Cortex of kidney (tissue), 1 donor: ENCODE measurements at places on chromosomes 13 and 19.

GRCh38 chr19:28324275-28325060 is 888.5 kb downstream of the UQCRFS1 start:
- DNase-seq: no peak

- no peak for DNase-seq
These were observed 5.2 kb upstream of the PLIN4 start for GRCh38 chr19:4523306-4524110.

- DNase-seq: no peak
These were observed 53.0 kb upstream of the GPC6 start for GRCh38 chr13:93173654-93174053.

DNA sequence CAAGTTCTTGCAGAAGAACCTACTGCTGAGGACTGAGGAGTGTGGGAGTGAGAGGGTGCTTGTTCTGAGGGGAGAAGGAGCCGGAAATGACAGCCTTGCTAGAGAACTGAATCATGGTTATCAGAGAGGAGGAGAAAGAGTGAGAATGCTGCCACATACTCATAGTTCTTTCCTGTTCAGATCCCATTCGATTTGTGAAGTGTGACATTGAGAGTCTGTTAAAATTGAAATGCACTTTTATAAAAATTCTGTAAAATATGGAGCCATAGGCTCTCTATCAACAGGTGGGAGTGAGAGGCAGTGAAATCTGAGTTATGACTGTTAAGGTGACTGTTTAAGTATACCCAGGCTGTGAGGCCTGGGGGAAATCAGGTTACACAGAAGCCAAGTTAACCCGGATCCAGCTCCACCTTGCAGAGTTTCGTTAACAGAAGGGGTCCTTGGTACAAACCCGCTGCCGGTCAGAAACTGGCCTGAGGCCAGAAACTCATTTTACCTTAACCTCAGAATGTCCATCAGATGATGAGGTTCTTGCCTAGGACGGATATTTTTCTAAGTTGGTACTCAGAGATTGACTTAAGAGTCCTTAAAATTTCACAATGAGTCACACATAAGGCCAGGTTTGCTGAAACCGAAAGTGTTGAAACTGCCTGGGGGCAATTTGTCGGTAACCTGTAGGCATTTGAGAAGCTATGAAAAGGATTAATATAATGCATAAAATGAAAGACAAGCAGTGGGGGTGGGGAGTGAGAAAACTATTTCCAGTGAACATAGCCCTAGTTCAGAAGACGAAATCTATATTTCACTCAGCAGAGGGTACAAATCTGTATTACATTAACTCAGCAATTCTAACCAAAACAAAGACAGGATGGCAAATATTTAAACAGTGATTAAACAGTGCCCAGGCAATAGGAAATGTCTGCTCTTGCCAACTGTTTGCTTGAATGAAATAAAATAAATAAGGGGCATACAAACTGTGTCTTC is 350.5 kb downstream of the KCNRG start:
- no peak for DNase-seq

DNA sequence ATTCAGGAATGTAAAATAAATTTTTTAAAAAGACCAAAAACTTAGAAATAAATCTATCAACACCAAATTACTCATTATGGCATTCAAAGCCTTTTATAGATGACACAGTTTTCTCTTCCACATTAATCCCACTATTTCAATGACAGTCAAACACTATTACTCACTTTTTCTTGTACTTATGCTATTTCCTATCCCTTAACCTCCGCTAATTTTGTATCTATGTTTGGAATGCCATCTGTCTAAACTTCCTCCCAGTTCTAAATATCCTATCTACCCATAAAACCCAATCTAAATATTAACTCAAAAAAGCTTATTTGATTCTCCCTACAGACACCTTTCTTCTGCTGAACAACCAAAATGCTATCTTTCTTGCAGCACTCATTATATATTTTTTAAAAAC is 203.5 kb downstream of the ENOX1 start:
- no peak for DNase-seq

GRCh38 chr19:33811736-33812387 is 15.2 kb downstream of the KCTD15 start:
- no peak for DNase-seq

GRCh38 chr13:66659286-66659685 is 570.9 kb downstream of the PCDH9 start:
- no peak for DNase-seq

GRCh38 chr19:53365899-53366493 is 491 bp downstream of the ZNF525 start:
- DNase-seq: no peak

DNA sequence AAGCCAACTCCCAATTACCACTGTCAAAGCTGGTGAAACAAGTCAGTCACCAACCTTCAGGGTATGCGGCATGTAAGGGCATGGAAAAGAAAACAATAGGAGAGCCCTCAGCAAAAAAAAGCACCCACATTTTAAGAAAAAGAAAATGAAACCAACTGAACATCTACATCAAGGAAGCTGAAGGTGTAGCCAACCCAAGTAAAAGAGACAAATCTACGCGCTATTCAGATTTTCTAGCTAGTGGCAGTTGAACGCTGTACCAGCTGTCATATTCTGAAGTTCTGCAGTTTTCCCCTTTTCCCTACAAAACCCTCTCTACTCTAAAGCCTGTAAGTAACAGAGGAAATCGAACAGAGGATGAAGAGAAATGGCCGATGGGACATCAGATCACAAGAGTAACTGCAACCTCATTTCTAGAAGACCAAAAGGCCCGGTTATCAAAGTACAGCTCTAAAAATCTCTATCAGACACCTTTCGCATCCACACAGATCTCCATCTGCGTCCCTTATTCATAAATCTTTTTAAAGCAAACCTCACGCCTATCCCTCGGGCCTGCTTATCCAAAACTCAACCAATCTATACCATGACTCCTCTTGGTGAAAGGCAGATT is 1.4 kb downstream of the MYCBP2 start:
- DNase-seq: no peak

GRCh38 chr13:73849292-73849691 is 284.9 kb downstream of the KLF12 start:
- no peak for DNase-seq
